ENCODE measurements at places on chromosomes 3 and 15. TPM values are rescaled to one million over a fixed set of nuclear protein-coding genes. Genes with fewer than 3 reads are reported as not detected.

The RASL12 gene
- 0.25 TPM for total RNA-seq

- DNase-seq = no peak
- H3K36me3 ChIP-seq = no peaks in the 10 kb centered on the region
- H3K4me1 ChIP-seq = no peaks in the 10 kb centered on the region
- no peak overlapping the region for H3K27ac ChIP-seq
- no peaks in the 10 kb centered on the region for H3K27me3 ChIP-seq
These were observed 19.2 kb downstream of the CDIN1 start for GRCh38 chr15:36598529-36599177.

DNA sequence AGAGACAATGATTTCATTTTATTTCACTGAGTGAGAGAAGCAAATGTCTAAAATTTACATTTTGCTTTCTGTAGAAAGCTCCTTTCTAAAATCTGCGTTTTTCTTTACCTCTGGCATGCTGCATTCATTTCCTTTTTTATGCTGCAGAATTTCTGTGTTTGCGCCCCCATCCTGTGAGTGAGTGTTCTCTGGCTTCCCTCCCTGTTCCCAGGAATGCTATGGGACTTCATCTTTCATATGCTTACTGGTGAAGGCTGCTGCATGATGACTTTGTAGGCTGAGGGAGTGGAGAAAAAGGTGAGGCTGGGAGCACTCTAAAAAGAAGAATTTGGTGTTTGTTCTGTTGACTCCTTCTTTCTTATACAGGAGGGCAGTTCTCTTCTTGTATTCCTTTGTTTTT, 7.7 kb upstream of the TMC3 start:
- 0 out of 2 replicates have a peak, but pooled peaks cover 9% of the 10 kb centered on the region for H3K27me3 ChIP-seq
- no peaks in the 10 kb centered on the region for H3K4me1 ChIP-seq
- no peak for DNase-seq

DNA sequence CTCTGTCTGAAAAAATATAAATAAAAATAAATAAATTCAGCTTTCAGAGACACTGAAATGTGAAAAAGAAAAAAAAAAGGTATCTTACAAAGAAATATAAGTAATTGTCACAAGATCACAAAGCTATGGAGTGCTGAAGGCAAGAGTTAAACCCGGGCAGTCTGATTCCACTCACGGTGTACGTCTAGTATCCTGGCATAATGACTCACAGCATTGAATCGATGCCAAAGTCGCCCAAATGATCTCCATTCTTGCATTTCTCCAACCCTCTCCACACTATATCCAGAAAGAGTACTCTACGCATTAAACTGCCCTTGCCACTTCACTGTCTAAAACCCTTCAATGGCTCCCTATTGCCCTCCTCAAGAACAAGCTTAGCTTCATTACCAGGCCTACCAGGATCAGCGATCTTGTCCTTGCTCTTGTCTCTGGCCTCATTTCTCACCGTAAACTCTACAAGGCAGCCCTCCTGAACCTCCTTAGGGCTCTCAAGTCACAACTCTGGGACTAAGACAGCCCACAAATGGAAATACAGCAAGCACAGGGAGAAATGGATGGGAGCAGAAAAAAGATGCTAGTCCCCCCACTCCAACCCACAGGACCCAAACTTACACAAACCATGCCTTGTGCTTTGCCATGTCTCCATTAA, 7.7 kb downstream of the SUCLG2 start:
- H3K4me1 ChIP-seq = peaks cover 18% of the 10 kb centered on the region
- no peak overlapping the region for H3K4me3 ChIP-seq
- H3K27me3 ChIP-seq = no peaks in the 10 kb centered on the region
- no peak for DNase-seq

GRCh38 chr3:57283334-57283733, 9.2 kb downstream of the ASB14 start:
- H3K4me3 ChIP-seq = no peak overlapping the region
- no peak for DNase-seq
- H3K27me3 ChIP-seq = no peaks in the 10 kb centered on the region

The GOLGA6L9 gene
- total RNA-seq = 4.3 TPM

The GOLGA6L7 gene
- total RNA-seq = not detected

DNA sequence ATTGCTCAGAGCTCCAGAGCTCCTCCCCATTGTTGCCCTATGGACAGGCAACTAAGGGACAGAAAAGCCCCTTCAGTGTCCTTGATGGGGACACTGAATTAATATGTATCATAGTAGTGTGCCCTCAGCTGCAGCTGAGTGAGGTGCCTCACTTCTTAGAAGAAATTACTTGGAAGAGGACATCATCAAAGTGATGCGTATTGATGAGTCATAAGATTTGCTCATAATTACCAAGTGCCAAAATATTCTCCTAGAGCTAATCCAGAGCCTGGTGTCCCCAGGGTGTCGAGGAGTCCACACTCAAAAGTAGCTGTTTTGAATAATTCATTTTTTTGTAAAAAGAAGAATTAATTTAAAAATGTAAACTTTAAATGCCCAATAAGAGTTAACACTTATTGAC, 200.7 kb upstream of the SEMA6D start:
- H3K4me1 ChIP-seq = no peaks in the 10 kb centered on the region
- no peaks in the 10 kb centered on the region for H3K36me3 ChIP-seq
- no peak for DNase-seq

- H3K27ac ChIP-seq = no peak overlapping the region
- no peaks in the 10 kb centered on the region for H3K36me3 ChIP-seq
- H3K27me3 ChIP-seq = 0 out of 2 replicates have a peak, but pooled peaks cover 3% of the 10 kb centered on the region
- no peak for DNase-seq
- H3K4me3 ChIP-seq = no peak overlapping the region
- no peaks in the 10 kb centered on the region for H3K4me1 ChIP-seq
These were observed 14.9 kb upstream of the GP9 start for GRCh38 chr3:129045675-129046036.

DNA sequence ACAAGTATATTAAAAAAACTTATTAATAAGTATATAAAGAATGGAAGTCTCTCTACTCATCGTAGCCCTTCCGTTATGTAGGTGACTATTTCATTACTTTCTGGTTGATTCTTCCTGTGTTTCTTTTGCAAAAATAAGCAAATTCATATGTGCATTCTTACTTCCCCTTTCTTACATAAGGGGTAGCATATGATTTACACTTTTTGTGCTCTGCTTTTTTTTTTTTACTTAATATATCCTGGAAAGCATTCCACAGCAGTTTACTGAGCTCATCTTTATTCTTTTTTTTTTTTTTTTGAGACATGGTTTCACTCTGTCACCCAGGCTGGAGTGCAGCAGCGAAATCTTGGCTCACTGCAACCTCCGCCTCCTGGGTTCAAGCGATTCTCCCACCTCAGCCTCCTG, 12.9 kb downstream of the SCAMP5 start:
- H3K27ac ChIP-seq = no peak overlapping the region
- H3K4me1 ChIP-seq = no peaks in the 10 kb centered on the region
- no peaks in the 10 kb centered on the region for H3K27me3 ChIP-seq
- no peak for DNase-seq
- no peaks in the 10 kb centered on the region for H3K36me3 ChIP-seq
